ENCODE measurements at places on chromosomes 5 and 9.

DNA sequence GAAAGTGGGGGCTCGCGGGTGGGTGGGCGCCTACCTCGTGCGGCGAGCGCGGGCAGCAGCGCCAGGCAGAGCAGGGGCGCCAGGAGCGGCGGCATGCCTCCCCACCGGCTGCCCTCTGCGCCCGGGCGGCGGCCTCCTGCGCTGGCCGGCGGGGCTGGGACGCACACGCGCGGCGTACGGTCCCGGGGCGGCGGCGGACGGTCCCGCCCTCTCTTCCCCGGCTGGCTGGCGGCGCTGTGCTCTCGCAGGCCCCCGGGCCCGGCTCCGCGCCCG lies 220 bp downstream of the NOTCH1 start:
- DNase-seq, result no peak

DNA sequence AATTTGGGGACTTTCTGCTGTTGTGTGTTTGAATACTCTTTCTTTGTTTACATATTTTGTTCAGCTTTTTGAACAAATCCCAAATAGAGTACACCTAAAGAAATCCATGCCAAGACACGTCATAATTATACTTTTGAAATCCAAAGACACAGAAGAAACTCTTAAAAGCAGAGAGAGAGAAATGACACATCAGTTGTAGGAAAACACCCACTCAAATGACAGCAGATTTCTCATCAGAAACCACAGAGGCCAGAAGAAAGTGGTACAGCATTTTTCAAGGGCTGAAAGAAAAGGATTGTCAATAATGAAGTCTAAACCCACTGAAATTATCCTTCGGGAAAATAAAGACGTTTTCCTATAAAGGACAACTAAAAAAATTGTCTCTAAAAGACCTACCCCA lies 378.6 kb downstream of the GADD45G start:
- DNase-seq, result no peak

GRCh38 chr9:132937463-132937901 lies 6.9 kb downstream of the TSC1 start:
- DNase-seq, result no peak

DNA sequence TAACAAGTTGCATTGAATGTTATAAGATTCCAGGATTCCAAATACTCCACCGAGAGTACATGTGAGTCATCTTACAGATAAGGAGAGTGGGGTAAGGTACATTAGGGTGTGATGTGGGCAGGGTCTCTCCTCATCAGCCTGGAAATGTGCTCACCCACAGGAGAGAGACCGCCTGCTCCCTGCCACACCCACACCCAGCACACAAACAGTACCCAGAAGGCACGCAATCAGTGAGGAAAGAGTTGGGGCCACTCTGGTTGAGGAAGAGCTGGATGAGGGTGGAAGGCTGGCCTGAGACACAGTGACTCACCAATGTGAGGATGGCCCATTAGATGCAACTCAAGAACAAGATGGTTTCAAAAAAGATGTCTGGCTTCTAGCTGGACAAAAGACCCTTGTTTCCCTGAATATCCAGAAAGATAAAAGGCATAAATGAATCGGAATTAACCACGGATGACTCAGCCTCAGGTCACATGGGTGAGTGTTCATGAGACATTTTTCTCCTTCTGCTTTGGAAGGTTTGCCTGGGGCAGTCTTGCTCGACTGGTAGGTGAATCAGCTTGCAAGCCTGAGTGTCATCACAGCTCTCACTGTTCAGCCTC lies 51.1 kb upstream of the LHFPL2 start:
- DNase-seq, result peak; percentile 81

GRCh38 chr5:150599917-150600511 lies 40.4 kb upstream of the SYNPO start:
- peak; percentile 75 for DNase-seq

GRCh38 chr5:135271533-135272310 lies 127.3 kb downstream of the MACROH2A1 start:
- DNase-seq, result peak; percentile 59

- no peak for DNase-seq
Observed at GRCh38 chr5:79831381-79832309, 142.0 kb downstream of the CMYA5 start.

DNA sequence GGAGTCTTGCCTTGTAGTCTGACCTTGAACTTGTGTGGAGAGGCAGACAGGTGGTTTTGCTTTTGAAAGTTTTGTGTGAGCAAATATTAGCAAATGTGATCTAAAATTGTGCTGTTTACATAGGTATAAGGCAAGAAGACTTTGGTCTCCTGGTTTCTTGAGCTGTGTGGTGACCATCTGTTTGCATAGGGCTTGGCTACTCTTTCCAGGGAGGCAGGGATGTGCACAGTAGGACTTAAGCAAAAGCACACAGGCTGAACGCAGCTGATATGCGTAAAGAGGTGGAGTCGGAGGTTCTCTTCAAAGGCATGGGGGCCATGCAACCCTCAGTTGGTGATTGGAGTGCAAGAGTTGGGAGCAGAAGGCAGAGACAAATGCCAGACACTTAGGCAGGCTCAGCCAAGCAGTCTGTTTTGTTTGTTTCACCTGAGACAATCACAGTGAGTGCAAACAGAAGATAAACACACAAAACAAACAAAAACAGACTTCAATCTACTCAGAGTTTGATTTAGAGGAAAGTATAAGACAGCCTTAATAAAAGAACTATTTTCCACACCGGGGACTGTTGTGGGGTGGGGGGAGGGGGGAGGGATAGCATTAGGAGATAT lies 744.2 kb downstream of the MTRR start:
- DNase-seq, result no peak

DNA sequence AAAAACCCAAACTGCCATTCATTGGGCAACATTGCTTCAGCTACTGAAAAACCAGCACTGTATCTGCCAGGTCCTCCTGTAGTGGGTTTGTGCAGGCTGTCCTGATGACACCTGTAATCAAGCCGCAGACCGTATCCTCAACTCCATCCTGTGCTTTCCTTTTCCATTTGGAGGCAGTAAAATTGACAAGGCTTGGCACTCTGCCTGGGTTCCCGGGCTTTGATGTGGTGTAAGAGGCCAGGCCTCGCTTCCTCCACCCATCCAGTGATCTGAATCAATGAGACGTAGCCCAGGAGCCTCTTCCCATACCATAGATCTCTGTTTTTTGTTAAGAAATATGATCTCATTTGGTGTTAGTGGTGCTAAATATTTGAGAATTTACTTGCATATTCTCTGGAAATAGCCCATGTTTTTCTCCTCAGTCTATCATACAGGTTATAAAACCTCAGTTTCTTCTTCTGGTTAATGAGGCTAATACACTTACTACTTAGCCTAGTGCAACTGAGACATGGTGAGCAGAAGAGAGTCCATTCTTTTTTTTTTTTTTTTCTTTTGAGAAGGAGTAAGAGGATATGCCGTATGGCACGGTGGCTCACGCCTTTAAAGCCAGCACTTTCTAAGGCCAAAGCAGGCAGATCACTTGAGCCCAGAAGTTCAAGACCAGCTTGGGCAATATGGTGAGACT lies 34.8 kb downstream of the LSM11 start:
- DNase-seq, result peak; percentile 37

DNA sequence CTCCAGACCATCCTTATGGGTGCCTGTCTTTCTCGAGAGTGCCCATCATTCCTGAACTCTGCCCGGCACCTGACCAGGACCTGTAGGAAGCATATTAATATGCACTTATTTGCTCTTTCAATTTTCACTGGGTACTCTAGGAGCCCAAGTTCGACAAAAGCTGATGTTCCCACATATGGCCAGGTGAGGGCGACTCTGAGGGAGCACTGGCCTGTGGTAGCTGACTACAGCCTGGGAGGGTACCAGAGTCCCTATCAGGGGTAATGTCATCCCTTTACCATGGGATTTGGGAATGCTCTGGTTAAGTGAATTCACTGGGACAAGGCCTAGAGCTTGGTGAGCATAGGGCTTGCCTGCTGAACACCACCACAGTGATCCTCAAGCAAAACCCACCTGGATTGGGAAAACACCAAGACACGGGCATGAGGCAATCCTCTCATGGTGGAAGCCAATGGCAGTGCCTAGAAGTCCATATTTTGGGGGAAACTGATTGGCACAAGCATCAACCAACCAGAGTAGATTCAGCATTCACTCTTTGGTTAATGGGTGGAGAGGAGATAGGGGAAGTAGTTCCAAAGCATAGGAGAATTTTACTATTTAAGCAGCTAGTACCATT lies 112.2 kb downstream of the MTX3 start:
- DNase-seq, result no peak

DNA sequence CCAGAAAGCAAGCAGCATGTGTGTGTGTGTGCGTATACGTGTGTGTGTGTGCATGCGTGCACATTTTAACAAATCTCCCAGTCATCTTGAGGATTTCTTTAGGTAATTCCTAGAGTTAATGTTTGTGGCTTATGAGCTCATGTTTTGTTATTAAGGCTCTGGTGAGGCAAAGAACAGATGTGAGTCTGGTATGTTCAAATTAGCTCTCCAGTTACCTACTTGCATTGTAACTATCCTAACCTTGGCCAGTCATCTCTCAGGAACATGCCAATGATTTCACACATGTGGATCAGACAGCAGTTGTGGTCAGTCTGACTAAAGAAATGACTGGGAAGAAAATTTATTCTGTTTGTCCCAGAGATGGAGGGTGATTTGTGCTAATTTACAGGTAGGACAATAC lies 163.1 kb downstream of the IZUMO3 start:
- DNase-seq, result peak; percentile 29

DNA sequence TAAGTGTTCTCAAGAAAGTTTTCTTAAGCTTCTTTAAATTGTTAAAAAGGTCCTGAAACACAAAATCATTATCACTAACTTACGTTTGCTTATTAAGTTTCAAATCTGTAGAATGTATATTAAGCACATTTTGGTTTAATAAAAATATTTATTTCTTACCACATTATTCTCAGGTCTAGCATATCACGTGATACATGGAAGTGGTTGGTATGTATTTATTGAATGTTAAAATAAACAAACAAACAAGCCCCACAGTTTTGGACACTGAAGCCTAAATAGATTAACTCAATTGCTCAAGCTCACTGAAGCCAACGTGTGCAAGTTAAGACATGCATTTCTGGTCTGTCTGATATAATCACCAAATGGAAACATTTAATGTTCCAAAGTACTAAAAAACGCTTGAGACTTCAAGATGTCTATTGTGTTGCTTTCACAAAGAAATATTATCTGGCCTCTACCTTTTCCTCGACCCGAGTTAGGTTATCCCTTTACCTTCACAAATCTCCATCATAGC lies 1136.9 kb downstream of the TAF11L14 start:
- no peak for DNase-seq

DNA sequence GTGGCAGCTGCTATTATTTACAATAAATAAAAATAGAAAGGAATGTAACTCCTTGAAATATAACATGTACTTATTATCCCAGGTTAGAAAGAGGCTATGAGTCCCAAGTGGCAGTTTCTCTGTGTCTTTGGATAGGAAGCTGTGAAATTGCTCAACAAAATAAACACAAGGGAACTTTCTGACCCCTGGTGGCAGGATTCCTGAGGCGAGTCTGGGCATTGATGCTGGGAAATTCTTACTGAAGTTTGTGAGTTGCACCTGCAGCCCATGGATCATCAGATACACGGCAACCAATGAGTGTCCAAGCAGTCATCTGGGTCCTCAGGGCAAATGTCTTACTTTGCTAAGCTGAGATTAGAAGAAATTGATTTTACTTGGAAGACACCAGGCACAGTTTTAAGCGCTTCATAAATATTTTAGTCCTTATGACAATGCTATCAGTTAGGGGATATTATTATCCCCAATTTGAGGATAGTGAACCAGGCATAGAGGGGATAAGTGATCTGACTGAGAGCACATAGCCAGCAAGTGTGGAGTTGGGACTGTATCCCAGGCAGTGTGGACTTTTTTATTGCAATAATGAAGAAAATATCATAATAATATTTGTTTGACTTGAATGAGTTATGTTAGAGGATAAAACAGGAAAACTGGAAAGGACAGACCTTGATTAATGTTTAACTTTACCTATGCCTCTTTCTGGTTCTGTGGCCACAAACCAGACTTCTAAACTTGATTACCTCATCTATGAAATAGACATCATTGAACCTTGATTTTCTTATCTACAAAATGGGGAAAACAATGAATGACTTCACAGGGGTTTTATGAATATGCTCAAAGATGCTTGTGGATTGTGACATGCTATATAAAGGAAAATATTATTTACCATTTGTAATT lies 265.5 kb upstream of the ADAMTSL1 start:
- DNase-seq, result peak; percentile 10

DNA sequence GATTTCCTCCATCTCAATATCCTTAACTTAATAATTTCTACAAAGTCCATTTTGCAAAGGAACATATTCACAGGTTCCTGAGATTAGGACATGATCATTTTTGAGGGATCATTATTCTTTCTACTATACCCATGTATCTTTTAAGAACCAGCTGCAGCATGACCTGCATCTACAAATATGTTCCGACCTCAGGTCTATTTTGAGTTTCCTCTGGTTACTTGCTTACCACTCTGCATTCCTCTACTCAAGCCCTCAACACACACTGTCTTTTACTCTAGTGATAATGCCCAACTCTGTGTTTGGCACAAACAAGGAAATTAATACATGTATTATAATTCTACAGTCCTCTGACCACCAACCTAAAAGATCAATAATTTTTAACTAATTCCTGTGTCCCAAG lies 386.1 kb downstream of the DNAH5 start:
- peak; percentile 15 for DNase-seq

All from fibroblast of lung (primary cell).